Stimulated activated CD8-positive, alpha-beta memory T cell treated with anti-CD3 and anti-CD28 coated beads, Interleukin-15, amount 100 ng/mL, for 1 hour (primary cell): ENCODE measurements at places on chromosomes 1 and 21.

DNA sequence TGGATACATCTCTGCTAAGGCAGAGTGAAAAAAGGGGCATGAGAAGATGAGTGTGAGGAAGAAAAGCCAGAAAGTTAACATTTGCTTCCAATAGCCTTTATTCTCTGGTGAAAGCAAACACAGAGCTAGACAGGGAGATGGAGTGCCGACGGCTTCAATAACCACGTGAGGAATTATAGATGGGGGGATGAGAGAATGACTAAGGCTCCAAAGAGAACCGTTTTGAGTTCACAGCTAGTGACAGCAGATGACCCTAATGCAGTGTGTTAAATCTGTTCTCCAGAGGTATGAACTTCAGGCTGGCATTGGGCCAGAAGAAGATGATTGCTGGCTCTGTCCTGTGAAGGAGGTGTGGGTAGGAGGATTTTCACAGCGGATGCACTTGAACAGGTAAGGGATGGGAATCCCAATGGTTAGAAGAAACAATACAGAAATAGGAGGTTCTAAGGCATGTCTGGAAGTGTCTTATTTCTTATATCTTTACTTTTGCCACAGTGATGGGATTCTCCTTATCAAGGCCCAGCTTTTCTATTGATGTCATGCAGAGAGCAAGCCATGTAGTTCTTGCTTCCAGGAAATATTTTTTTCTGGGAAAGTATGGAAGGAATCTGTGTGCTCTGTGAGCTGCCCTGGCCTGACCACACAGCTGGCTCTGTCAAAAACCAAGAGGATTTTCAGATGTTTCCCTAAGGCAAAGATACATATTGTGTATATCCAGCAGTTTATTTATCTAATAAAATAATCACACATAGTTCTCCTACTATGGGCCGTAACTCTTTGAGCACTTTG is 573.8 kb downstream of the LTN1 start:
- DNase-seq, result no peak

GRCh38 chr1:68624233-68624632 is 127.4 kb upstream of the DEPDC1 start:
- no peak for DNase-seq

GRCh38 chr1:225998560-225999226 is 450 bp downstream of the SDE2 start:
- DNase-seq, result no peak

DNA sequence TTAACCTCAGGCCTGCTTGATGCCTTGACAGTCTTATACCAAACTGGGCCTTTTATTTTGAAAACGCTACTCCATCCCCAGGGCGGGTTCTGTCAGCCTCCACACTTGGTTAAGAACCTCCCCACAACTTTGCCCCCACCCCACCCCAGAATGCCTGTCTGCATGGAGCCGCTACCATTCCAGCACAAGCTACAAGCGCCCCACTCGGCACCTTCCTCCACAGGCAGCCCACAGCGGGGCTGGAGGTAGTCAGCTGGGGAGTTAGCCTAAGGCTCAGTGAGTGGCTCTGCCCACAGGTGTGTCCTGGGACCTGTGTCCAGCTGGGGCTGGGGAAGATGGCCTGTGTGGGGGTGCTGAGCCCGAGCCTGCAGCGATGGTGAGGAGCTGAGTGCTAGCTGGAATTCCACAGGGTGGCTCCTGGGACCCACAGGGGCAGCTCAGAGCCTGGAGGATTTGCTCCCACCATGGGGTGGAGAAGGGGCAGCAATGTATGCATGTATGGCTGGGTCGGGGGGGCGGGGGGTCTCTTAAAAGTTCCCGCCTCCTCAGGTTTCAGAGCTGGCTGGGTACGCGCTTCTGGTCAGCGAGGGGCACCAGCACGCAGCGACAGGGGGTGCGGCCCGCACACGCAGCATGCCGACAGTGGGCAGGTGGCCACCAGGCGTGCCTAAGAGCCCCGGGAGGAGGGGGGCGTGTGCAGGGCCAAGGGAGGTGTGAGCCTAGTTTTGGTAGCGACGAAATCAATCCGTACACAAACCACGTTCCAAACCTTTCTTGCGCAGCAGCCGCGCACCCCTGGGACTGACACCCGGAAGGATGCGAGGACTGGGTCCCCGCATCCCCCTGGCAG is 917 bp downstream of the ETNK2 start:
- no peak for DNase-seq

GRCh38 chr1:95326023-95326422 is 92.0 kb downstream of the RWDD3 start:
- DNase-seq, result no peak

DNA sequence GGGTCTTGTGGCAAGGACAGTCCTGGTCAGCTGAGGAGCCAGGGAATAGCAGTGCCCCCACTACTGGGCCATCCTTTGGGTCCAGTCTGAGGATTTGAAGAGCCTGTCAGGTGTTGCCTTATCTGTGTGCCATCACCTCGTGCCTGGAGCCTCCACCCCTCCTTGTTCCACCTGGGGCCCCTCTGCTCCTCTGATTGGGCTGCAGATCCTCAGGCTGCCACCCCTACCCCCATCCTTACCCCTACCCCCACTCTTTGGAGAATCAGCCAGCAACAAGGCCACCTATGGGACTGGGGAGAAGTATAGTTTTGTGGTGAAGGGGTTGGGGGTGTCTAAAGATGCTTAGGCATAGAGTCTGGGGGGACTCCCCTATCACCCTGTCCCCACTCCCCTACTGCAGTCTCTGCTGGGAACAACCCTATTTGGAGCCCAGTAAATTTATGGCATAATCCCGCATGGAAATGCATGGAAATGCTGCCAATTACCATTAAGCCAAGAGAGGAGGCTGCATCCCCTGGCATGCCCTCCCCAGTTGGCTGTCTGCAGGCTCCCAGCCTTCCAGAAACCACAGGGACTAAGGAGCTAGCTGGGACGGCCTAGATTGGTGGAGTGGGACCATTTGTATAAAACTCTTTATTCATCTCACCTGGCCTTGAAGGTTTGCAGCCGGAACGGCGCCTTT is 142.7 kb upstream of the CSF3R start:
- DNase-seq, result no peak

GRCh38 chr1:236916131-236916800 is 88.0 kb downstream of the MT1HL1 start:
- no peak for DNase-seq

GRCh38 chr1:154969860-154970452 is 591 bp downstream of the SHC1 start:
- no peak for DNase-seq

GRCh38 chr1:102015728-102016127 is 19.0 kb upstream of the OLFM3 start:
- DNase-seq, result no peak

DNA sequence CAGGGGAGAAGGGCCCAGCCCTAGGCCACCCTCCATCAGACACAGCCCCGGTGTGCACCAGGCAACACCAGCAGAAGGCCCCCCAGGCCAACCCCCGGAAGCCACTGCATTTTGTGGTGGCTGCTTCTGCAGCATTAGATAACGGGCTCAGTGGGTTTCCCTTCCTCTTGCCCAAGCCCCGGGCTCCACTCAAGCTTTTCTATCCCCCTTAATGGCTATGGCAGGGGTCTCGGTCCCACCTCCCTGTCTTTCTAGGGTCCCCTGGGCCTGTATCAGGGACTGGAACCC is 18.9 kb downstream of the C1orf174 start:
- no peak for DNase-seq

GRCh38 chr1:67427465-67427864 is 2.7 kb downstream of the SERBP1 start:
- no peak for DNase-seq

GRCh38 chr1:182299728-182300616 is 91.6 kb downstream of the GLUL start:
- DNase-seq, result no peak

DNA sequence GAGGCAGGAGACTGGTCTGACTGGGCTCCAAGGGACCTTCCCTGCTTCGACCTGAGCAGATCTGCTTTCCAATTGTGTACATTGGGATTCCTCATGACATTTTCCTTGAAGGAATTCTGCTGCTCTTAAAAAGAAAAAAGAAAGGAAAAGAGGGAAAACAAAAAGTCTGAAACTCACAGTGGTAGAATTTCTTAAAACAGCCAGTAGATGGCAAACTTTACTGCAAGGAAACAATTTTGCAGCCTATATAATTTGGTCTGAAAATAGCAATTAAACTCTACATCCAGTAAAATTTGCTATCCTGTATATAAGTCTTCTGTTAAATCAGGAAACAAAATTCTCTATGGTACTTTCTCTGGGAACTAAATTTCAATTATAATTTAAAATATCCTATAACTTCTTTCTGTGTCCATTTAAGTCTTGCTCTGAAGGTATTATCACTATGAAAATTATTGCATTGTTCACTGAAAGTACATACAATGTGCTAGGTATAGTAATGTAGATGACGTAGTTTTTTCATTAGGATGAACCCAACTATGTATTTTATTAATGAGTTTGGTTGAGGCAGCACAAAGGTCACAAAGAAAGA is 59.8 kb downstream of the CRB1 start:
- DNase-seq, result no peak

GRCh38 chr1:165856606-165857005 is 29.2 kb downstream of the UCK2 start:
- no peak for DNase-seq

DNA sequence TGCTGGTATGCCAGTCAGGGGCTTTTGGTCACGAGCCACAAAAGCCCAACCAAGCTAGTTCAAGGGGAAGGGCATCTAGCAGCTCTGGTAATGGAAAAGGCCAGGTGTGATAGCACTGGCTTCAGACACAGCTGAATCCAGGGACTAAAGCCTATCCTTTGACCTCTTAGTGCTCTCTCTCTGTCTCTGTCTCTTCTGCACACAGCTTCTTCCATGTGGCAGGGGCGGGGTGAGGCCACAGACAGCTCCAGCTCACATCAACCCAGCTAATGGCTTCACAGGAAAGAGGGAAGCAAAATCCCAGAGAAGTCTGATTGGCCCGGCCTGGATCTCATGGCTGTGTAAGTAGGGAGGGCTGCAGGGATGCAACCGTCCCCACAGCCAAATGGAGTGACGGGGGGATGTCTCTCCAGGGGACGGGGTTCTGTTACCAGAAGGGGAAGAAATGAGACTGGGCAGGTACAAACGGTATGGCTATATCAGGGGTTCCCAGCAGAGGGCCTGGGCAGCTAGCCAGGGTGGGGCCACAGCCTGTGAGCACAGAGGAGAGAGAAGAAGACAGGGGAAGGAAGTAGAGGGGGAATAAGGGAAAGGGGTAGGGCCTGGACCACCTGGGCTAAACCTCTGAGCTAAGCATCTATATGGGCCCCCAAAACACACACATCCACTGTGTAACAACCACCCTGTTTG is 42.4 kb downstream of the FBXO2 start:
- DNase-seq, result no peak

DNA sequence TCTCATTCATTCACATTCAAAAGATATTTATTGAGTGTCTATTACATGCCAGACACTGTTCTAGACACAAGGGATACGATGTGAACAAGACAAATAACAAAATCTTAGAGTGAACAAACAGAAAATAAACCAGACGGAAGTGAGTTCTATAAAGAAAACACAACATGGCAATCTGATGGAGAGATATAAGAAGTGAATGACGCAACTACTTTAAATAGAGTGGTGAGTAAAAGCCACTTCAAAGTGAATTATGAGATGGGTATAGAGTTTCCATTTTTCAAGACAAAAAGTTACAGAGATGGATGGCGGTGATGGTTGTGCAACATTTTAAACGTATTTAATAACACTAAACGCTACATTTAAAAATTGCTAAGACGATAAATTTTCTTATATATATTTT is 75.4 kb downstream of the CEP170 start:
- no peak for DNase-seq

DNA sequence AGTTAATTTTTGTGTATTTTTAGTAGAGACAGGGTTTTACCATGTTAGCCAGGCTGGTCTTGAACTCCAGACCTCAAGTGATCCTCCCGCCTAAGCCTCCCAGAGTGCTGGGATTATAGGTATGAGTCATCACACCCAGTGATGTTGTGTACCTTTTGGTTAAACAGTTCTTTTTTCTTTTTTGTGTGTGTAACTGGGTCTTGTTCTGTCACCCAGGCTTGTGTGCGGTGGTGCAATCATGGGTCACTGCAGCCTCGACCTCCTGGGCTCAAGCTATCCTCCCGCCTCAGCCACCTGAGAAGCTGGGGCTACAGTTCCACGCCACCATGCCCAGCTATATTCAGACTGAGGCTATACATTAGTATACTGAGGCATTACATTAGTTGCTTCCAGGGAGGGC is 37.8 kb downstream of the GABPB2 start:
- DNase-seq, result no peak

- no peak for DNase-seq
These were observed 9.5 kb upstream of the PLEKHM2 start for GRCh38 chr1:15674386-15675159.

DNA sequence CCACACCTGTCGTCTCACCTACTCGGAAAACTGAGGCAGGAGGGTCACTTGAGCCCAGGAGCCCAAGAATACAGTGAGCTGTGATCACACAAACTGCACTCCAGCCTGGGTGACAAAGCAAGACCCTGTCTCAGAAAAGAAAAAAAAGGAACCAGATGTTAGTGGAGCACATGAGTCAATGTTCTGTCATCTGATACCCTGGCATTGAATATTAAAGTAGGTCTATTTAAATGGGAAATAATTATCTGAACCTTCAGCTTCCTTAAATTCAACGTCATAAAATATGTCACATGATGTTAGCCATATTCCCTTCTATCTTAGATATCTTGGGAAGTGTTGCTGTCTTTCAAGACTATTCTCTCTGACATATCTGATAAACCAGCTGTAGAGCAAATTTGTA is 47.3 kb downstream of the NCAM2 start:
- no peak for DNase-seq

- no peak for DNase-seq
These were observed 642 bp upstream of the PARP1 start for GRCh38 chr1:226408285-226409184.

DNA sequence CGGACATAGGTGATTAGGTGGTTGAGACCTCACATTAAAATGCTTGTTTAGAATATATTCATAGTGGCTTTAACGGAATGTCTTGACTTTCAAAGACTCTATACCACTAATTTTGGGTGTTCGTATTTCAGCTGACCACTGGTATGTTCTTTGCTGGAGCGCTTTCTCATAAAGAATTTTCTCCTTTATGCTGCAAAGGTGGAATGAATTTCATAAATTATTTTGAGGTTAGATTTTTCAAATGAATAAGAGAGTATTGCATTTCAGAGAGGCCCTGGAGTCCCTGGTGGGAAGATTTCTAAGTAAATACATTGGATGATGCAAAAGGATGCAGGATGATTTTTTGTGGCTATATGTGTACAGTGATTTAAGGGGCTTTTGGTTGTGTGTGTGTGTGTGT is 55.8 kb downstream of the HUNK start:
- no peak for DNase-seq

- no peak for DNase-seq
These were observed 10.7 kb upstream of the SLC2A5 start for GRCh38 chr1:9079988-9080704.
